A549 treated with GW870086 at 1 μM for 4 hours (cell line): ENCODE measurements at places on chromosomes 5 and 9. TPM values are rescaled to one million over a fixed set of nuclear protein-coding genes. Genes with fewer than 3 reads are reported as not detected.

NTNG2 gene
- total RNA-seq, result 0.93 to 2.6 TPM (median 1.5 TPM) in 5 replicates

CDO1 gene
- not detected in 5 replicates for total RNA-seq

PTGR1 gene
- 326 to 352 TPM (median 336 TPM) in 5 replicates for total RNA-seq

IRX4 gene
- total RNA-seq, result 0.25 to 0.53 TPM (median 0.45 TPM) in 5 replicates

C9orf152 gene
- 0.05 to 0.13 TPM (median 0.07 TPM) in 5 replicates for total RNA-seq

GLDC gene
- 14.1 to 16.4 TPM (median 14.6 TPM) in 5 replicates for total RNA-seq

ELL2 gene
- total RNA-seq, result 20.1 to 32.9 TPM (median 30.1 TPM) in 5 replicates

DAP gene
- 58.0 to 62.1 TPM (median 59.5 TPM) in 5 replicates for total RNA-seq

PCDHB2 gene
- total RNA-seq, result 3.3 to 4.1 TPM (median 3.4 TPM) in 5 replicates

TMEM252 gene
- not detected in 5 replicates for total RNA-seq

ORM2 gene
- not detected in 5 replicates for total RNA-seq
